ENCODE measurements at places on chromosomes 2 and 18.

GRCh38 chr2:221389904-221390303 lies 182.2 kb downstream of the EPHA4 start:
- DNase-seq = no peak

- DNase-seq = no peak
These were observed 31.2 kb downstream of the MARCHF4 start for GRCh38 chr2:216341121-216341520.

DNA sequence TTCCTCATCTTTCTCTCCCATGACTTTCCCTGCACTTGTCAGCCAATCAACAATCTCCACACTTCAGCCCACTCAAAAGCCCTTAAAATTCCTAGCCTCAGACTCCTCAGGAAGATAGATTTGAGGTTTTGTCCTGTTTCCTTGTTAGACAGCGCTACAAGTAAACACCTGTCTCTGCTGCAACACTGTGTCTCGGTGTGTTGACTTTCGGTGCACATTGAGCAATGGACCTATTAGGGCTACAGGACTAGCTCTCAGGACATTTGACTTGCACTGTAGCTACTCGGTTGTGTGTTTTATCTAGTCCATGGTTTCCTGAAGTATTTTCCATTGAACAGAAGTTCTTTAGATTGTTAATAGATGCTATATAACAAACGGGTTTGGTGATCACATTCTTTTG lies 140.9 kb upstream of the XPO1 start:
- no peak for DNase-seq

DNA sequence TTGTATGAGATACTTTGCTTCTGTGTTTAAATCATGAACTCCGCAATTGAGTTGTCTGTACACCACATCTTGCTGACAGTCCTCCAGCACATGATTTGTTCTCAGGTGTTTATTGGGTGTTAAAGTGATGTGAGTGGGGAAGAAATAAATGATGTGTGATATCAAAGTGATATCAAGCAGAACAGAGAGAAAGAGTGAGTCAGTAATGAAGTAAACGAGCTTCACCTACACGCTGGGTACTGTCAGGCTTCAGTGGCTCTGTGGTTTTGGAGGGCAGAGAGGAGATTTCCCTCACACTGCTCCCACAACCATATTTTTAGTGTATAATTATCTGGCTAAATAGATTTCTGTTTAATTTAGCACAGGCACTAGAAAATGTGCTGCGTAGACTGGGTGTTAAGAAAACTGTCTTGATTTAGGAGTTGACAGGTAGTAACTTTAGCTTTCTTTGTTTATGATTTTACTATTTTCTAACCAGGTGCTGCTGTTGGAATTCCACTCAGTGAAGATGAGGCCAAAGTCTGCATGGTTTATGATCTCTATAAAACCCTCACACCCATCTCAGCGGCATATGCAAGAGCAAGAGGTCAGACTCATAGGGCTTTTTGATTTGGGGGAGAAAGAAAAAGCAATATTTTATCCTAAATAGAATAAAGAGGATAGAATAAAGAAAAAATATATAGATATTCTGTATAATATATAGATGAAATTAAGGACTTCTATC lies 21.2 kb downstream of the ATIC start:
- no peak for DNase-seq

GRCh38 chr2:230893841-230894781 lies 29.4 kb downstream of the ITM2C start:
- DNase-seq = no peak

Measured in cortex of kidney (tissue), 1 donor.